Activated T-cell treated with anti-CD3 and anti-CD28 coated beads, Interleukin-2, amount 50 U/mL, for 4 hours (primary cell): ENCODE measurements at places on chromosomes 6 and 20.

GRCh38 chr20:24682496-24682985, 213.1 kb downstream of the SYNDIG1 start:
- DNase-seq, result no peak

GRCh38 chr20:48552550-48552949, 275.2 kb downstream of the PREX1 start:
- DNase-seq, result no peak

DNA sequence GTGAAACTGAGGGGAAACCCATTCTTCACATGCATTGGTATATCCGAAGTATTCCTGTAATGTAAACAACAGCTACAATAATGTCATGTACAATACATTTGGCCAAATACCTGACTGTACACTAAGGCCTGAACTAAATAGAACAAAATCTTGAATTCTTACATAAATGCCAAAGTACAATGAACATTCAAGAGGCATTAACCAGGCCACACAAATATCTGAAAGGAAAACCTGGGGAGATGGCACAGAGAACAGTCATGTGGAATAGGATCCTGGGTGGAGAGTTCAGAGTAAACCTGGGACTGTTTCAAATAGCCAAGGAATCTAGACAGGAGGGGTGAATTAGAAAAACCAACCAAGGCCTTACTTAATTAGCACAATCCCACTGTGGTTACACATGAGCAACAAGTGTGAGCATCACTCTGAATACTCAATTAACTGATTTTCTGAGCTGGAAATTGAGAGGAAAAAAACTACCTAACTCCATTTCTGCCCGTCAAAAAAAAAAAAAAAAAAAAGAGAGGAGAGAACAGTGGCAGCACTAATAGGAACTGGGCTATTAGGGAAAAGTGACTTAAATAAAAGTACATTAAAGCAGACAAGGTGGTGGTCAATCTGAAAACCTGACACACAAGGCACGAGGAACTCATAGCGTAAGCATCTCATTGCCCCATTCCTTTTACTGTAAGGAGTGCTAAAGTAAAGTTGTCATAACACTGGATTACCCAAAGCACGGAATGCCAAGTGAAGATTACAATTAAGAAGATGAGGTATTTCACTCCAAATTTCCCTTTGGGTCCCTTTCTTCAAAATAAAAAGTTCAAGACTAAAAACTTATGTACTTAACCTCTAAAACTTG, 10.9 kb downstream of the SNX5 start:
- no peak for DNase-seq

GRCh38 chr6:20235041-20235440, 22.8 kb upstream of the MBOAT1 start:
- no peak for DNase-seq

DNA sequence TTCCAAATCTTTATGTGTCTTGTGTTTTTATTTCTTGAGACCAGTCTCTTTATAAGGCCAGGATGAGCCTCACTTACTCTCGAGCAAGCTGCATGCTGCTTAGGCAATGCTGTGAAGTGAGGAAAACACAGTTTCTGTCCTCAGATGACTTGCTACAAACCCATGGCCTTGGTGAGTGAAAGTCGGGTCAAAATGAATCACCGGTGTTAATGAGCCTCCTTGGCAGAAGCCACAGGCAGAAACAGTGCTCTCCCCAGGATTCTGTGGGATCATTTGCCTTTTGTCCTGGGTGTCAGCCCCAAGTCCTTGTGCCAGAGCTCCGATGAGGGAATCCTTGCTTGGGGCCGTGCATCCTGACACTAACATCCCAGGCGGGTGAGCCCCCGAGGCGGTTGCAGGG, 482.5 kb downstream of the QKI start:
- DNase-seq, result no peak

DNA sequence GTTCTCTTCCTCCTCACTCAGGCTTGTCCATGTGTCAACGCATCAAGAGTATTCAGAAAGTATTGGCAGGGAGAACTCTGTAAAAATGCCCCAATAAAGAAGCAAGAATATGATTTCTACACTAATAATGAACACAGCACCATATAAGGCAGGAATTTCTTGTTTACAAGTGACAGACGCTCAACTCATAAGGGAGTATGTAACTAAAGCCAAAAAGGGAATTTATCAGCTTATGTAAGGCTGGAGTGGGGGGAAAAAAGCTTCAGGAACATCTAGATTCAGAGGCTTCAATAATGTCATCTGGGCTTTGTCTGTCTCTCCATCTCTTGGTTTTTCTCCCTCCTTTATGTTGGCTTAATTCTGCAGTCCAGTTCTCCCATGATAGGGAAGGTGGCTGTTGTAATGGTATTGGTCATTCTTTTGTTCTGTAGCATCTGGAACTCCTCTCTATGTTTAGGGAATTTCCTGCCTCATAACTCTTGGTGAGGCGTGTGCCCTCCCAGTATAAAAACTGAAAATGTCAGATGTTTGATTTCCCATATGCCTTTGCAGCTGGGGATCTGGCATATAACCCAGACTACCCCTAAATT, 125.1 kb upstream of the COL21A1 start:
- DNase-seq, result no peak

DNA sequence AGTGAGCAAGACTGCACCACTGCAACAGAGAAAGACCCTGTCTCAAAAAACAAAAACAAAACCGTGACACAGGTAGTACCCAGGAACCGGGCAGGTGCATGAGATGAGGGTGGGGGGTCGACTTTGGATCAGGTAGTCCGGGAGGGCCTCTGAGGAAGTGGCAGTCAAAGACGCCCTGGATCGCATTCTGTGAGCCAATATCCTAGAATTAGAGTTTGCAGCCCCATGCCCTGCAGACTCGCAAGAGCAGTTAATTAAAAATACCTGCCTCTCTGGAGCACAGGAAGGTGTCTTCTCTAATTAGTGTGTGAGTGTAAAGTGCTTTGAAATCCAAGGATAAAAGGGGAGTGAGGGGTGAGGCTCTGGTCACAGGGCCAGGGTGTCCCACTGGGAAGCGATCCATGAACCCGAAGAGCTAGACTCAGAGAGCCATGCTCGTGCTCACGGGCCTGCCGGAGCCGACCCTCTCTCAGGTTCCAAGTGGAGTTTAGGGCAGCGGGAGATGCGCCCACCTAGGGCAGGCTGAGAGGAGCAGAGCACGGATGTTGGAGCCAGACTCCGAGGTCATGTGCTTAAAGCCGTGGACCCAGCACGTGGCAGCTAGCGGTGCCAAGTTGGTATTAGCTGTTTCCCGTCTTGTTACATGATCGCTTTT, 74.7 kb upstream of the PTPN1 start:
- no peak for DNase-seq

- DNase-seq, result no peak
These were observed 61.6 kb downstream of the MDGA1 start for GRCh38 chr6:37636116-37636515.

DNA sequence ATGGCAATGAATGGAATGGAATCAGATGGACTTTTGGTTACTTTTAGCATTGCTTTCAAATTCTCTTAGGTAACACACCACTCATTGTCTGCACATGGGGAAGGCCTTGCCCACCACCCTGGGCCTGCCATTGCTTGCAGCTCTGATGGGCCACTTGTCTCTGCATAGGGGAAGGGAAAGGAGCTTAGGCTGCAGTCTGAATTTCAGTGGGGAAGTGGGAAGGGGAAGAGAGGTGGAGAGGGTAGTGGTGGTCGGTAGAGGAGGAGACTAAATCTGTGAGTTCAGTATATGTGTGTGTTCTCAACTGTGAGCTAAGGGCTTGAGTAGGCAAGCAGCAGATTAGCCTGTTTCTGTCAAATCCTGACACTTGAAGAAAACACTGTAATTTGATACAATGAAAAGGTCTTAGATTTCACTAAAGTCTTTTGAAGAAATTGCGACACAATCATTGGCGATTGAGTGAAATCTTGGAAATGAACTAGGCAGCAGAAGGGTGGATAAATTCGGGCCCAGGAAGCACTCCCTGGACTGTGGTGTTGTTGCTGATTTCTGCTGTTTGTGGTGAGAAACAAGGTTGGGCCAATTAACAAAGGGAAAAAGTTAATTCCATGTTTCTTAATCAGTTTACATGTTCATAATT, 80.6 kb downstream of the OTOR start:
- DNase-seq, result no peak

- DNase-seq, result no peak
These were observed 6.0 kb downstream of the CLPSL1 start for GRCh38 chr6:35786810-35787209.

- no peak for DNase-seq
These were observed 92.4 kb downstream of the COL9A1 start for GRCh38 chr6:70210462-70210861.

DNA sequence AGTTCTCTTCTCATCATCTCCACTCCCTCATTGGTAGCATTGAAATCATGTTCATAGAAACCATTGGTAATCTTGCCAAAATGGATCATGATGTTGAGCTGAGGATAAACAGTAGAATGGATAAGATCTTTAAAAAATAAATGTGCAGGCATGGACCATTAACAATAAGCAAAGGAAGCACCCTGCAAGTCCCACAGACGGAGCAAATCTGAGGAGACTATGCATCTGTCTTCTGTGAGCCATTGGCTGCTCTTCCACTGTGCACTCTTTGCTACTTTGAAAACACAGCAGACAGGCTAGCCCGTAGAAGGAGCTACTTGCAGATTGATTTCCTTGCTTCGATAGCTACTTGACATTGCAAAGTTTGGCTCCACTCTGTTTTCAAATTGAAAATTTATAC, 535.0 kb downstream of the PKHD1 start:
- no peak for DNase-seq

DNA sequence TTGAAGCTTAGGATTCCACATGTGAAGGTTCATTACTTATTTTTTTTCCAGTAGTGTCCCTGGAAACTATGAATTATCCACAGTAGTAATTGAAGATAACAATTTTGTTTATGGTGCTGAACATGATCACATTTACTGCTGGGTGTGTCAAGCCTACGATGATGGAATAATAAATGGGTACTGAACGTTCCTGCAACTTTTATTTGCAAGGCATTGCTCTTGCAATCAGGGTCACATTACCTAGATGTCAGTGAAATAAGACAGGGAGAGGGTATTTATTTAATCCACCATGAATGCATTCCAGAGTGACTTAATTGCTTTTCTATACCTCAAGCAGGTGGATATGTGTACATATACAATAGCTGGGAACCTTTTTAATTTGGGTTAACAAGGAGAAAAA, 27.0 kb upstream of the MLIP start:
- no peak for DNase-seq

DNA sequence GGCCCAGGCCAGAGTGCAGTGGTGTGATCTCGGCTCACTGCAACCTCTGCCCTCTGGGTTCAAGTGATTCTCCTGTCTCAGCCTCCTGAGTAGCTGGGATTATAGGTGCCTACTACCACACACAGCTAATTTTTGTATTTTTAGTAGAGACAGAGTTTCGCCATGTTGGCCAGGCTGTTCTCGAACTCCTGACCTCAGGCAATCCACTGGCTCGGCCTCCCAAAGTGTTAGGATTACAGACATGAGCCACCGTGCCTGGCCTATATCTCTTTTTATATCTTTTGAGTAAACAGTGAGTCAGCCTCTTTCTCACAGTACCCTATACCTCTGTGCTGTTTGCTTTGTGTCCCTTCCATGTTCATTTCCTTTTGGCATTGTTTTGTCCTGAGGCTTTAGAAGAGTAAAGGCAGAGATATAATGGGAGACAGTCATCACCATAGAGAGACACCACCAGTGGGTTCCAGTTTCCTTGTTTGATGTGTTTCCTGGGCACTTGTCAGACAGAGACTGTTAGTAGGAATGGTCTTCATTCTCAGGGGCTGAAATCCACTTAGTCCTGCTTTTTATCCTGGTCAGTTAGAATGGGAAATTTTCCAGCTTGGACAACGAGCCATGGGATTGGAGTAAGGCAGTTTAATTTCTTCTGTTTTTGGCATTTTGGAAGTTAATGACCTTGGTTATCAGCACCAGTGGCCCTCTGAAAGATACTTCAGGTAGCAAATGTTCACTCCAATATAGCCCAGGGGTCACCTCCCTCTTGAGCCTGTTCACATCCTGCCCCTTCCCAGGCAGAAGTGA, 32.2 kb upstream of the ASXL1 start:
- no peak for DNase-seq

DNA sequence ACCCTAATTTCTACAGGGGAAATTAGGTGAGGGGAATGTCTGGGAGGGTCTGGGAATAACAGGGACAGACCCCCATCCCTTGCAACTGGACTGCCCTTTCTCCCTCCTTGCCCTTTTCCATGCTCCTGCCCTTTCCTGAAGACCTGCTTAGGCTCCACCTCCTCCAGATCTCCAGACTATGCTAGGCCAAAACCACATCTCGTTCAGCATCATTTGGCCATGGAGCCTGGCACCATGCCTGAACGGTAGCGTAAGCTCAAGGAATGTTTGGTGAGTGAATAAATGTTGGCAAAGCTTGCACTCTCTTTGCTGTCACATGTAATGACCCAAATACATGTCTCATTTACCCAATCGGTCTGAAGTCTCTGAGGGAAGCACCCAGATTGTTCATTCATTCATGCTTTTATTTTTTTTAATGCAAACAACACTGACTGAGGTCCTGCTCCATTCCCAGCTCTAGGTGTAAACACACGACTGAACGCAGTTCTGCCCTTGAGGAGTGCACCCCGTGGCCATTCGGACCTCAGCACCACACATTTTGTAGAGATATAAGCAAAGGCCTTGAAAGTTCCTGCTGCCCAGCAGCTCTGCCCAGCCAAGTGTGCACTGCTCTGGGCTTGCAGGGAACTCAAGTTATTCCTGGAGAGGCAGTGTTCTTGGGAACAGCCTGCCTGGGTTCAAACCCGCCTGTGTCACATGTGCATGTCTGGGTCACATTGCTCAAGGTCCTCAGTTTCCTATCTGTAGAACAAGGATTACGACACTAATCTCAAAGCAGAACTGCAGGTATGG, 1.1 kb upstream of the GRM4 start:
- no peak for DNase-seq

- DNase-seq, result no peak
These were observed 1193.4 kb upstream of the MAP3K7 start for GRCh38 chr6:91780270-91780669.

DNA sequence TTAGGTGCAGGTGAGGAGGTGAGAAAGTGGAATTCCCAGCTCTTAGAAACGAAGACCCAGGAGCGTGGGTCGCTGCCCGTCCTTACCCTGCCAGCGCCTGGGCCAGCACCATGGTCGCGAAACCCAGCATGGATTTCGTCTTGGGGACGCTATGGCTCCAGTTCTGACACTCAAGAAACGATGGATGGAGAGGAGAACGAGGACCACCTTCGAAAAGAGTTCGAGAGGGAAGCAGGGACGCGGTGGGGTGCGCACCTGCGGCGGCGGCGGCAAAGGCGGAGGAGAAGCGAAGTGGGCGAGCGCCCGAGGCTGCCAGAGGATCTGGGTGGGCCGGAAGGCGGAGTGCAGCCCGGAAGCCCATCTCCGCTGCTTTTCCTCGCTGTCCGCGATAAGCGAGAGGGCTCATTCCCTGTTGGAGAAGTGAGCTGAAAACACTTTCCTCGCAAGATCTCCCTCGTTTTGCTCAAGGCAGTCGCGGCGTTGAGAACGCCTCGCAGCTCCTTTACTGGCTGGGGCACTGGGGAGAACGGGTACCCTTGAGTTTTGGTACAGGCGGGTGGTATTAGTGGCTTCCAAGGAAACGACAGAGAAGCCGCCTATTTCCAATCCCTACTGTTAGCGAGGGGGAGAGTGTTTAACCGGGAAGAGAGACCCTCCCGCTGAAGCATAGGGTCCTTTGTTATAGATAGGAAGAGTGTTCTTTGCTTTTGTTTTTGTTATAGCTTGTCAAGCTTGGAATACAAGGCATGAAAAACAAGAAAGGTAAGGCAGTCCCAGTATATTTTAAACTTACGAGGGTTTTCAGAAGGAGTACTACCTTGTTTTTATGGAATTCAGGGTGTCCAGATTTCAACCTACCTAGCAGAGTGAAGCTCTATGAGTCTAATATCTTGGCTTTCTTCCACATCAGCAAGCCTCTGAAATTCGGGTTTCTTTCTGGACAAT, 109.5 kb downstream of the TRIM27 start:
- DNase-seq, result no peak
